ENCODE measurements at places on chromosomes 5 and 9.
A peak's percentile ranks its signal among the peaks of the same experiment; 100 is the strongest.

DNA sequence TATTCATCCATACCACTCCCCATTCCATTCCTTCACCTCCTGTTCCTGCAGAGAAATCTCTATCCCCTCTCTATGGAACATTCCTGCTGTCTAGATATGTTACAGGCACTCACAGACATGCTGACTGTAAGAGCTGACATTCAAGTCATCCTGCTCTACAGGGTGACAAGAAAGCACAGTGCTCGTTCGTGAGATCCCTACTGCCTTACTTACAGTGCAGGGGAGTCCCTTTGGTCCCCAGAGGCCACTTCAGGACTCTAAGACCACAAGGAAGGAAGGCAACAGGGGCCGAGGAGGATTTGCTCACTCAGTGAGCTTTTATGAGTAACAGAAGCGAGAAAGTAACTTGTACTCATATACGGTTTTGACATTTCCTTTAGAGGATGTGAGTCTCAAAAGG, 110.5 kb downstream of the GAS1 start:
- no peak for DNase-seq

GRCh38 chr9:115262952-115263351, 145.0 kb upstream of the TNC start:
- no peak for DNase-seq

- no peak for DNase-seq
Measured at GRCh38 chr5:31944684-31945445, 229.3 kb downstream of the GOLPH3 start.

GRCh38 chr5:50667023-50667652, 701 bp downstream of the PARP8 start:
- peak; percentile 2 for DNase-seq

DNA sequence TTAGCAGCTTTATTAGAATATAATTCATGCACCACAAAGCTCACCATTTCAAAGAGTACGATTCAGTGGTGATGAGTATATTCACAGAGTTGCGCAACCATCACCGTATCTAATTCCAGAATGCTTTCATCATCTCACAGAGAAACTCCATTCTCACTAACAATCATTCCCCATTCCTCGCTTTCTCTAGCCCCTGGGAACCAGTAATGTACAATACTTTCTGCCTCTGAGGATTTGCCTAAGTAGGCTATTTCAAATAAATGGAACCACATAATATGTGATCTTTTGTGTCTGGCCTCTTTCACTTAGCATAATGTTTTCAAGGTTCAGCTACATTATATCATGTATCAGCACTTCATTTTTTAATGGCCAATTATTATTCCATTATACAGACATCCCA, 145.1 kb upstream of the ADAMTS16 start:
- DNase-seq, result no peak

- DNase-seq, result no peak
Measured at GRCh38 chr5:157799578-157799977, 56.1 kb downstream of the LSM11 start.

GRCh38 chr9:120210274-120210673, 369.7 kb downstream of the CDK5RAP2 start:
- DNase-seq, result no peak

DNA sequence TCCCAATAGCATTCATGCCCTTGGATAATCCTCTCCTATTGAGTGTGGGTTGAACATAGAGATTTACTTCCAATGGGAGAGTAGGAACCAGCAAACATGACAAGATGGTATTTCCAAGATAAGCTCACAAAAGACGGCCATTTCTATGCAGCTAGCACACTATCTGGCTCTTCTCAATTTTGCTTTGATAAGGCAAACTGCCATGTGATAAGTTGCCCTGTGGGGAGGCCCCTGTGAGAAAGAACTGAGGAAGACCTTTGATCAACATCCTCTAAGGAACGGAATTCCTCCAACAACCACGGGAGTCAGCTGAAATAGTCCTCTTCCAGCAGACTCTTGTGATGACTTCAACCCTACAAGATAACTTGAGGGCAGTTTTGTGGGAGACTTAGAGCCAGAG, 211.9 kb upstream of the TRPM3 start:
- no peak for DNase-seq

GRCh38 chr9:72983512-72984225, 30.8 kb upstream of the ALDH1A1 start:
- DNase-seq, result no peak

GRCh38 chr9:129483415-129484351, 137.2 kb downstream of the C9orf50 start:
- DNase-seq, result no peak

DNA sequence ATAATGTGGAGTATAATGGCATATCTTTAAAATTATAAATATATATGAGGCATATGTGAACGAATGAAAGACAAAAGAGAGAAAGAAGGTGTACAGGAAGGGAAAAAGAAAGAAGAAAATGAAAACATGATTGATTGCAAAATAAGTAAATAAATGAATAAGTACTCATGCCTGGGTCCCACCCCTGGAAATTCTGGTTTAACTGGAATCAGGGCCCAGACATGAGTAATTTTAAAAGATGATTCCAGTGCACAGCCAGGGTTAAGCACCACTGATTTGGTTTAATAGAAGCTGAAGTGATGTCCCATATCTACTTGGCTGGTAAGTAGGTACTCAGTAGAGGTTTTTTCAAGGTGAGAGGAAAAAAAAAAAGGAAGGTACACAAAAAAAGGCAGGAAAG, 34.0 kb upstream of the HOMER1 start:
- DNase-seq, result no peak

- DNase-seq, result no peak
Measured at GRCh38 chr5:74837115-74837514, 29.1 kb downstream of the FAM169A start.

DNA sequence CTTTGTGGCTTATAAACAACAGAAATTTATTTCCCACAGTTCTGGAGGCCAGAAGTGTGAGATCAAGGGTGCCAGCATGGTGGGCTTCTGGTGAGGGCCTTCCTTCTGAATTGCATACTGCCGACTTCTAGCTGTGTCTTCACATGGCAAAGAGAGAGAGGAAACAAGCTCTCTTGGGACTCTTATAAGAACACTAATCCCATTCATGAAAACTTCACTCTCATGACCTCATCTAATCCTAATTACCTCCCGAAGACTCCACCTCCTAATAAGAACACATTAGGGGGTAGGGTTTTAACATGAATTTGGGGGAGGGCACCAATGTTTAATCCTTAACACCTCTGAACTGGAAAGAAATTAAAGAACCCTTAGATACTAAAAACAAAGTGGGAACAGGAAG, 75.9 kb upstream of the MINAR2 start:
- DNase-seq, result no peak

DNA sequence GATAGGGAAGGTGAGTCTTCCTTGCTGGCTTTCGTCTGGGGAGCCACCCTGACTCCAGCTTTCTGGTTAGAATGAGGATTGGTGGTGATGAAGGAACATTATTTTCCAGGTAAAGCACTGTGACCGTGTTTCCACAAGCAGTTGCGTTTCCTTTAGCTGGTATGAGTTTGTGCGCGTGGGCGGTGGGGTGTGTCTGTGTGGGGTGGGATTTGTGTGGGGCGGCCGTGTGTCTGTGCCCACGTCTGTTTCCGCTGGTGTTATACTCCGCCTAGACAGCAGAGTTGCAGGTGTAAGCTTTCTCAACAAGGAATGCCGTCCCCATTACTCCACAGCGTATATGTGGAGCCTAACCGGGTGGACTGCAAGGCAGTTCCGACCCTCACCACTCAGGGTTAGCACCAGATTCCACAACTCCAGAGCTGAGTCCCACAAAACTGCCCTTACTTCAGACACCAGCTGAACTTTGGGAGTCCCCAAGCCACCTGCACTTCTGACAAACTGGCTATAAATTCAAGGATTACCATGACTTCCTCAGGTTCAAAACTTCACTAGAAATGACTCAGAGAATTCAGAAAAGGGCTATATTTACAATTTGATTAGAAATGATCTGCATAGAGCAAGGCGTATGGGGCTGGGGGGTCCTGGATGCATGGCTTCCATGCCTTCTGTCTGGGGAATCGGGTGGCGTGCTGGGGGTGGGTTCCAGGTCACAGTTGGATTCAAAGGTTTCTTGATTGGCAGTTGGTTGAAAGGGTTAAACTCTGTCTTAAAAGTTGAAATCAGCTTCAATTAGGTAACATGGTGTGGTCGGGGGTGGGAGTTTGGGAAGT, 29.8 kb downstream of the PROP1 start:
- DNase-seq, result no peak

DNA sequence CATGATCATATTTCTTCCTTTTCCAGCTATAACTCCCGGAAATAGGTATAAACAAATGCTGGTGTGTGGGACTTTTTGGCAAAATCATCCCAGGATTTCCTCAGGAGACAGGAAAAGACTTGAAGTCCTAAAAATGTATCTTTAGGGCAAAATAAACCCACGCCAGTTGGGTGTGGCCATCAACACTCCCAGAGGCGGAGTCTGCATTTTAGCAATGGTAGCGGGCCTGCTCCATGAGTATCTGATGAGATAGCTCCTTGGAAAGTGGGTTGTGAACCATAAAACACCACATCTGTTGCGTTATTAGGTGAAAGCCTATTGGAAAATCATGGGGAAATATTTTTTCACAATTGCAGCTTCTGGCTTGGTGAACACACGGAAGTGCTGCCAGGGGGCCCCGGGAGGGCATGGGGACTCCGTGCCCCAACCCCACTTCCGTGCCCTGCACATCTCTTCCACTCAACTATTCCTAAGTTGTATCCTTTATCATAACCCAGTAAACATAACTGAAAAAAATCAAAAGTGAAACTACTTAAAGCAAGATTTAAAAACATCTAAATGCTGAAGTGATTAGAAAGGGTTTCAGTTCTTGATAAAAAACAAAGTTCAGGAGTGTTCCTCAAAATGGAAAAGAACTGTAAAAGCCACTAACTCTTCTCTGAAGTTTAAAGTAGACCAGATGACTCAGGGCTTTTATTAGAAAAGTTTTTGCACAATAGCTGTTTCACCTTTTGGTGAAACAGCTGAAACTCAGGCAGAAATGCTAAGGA, 111.2 kb downstream of the LRRC70 start:
- no peak for DNase-seq

- DNase-seq, result no peak
Measured at GRCh38 chr5:60339691-60340201, 360.2 kb downstream of the DEPDC1B start.

DNA sequence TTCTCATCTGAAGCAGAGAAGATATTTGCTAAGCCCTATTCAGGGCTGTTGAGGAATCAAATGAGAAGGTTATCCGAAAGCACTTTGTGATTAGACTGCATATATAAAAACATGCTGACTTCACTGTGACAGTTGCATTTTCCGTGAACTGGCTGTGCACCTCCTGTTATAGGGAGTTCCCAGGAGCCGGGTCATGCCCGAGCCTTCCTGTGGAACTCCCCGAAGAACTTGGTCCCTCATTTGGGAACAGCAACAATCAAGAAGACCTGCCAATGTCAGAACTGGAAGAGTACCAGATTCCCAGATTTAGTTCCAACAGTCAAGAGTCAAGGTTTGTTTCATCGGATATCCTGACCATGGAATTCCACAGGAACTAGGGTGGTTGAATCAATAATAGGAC, 130.4 kb upstream of the RAI14 start:
- DNase-seq, result no peak

DNA sequence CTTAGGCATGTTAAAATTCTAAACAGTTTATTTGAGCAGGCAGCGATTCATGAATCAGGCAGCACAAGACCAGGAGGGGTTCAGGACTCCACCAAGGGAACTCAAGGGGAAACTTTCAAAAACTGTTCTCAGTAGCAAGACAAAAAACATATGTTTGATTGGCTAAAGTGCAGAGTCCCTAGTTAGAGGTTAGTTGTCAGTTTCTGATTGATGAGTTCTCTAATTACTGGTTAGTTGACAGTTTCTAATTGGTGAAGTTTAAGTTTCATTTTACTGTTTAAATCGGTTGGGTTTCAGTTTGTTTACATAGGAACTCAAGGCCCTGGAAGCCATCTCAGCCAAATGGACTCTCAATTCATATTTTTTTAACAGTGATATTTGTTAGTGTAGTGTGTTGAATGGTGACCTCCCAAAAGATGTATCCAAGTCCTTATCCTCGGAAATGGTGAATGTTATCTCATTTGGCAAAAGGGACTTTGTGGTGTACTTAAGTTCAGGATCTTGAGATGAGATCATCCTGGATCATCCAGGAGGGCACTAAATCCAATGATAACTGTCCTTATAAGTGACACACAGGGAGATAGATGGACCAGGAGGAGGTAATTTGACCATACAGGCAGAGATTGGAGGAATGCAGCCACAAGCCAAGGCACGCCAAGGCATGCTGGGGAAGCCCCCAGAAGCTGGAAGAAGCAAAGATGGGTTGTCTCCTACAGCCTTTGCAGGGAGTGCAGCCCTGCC, 219.2 kb upstream of the RAI14 start:
- no peak for DNase-seq

- no peak for DNase-seq
Measured at GRCh38 chr9:109309282-109309681, 11.6 kb downstream of the EPB41L4B start.

DNA sequence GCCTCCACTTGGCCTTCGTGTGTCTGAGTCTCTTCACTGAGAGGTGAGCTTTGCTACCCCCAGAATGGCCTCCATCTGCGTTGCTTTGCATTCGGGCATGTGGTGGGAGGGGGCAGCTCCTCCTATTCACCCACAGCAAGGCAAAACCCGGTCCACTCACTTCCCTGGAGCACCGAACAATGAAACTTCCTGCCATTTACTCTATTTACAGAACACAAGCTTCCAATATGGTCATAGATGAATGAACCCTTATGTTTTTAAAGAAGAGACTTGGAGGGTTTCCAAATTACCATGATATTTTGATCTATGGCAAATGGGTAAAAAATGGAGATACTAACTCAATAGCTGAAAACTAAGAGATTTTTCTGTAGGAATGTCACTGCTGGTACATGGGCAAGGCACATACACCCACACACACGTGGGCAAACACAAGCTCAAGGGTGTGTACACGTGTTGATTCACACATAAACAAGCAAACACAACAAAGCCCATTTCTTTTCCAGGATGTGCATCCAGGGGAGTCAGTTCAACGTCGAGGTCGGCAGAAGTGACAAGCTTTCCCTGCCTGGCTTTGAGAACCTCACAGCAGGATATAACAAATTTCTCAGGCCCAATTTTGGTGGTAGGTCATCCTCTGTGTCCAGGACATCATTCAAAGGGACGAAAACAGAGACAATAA, 5.2 kb downstream of the GABRP start:
- no peak for DNase-seq

- DNase-seq, result no peak
Measured at GRCh38 chr5:141180313-141180712, 1.9 kb upstream of the PCDHB16 start.

GRCh38 chr5:35835796-35836742, 20.6 kb upstream of the IL7R start:
- DNase-seq, result no peak

- no peak for DNase-seq
Measured at GRCh38 chr5:73501406-73501805, 3.2 kb downstream of the BTF3 start.

GRCh38 chr5:95029569-95030366, 255.1 kb downstream of the MCTP1 start:
- no peak for DNase-seq

GRCh38 chr9:94941211-94941875, 214.8 kb downstream of the AOPEP start:
- no peak for DNase-seq

DNA sequence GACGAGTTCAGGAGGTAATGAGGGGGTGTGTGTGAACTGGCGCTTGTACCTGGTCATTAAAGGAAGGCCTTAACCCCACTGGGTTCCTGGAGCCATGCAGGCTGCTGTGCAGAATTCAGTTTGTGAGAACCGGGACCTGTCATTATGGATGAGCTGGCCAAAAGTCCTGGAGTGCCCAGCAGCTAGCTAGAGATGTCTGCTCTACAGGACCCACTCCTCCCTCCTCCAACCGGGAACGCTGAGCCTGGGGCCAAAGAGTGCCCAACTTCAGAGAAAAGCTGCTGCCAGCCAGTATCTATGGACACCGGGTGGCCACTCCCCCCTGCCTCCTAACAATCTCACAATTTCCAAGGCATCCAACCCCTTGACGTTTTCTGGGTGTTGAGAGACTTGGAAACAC, 1.2 kb downstream of the ENTREP1 start:
- no peak for DNase-seq
